NCI-H1694 (cell line): ENCODE measurements at places on chromosomes 5 and 9.

DNA sequence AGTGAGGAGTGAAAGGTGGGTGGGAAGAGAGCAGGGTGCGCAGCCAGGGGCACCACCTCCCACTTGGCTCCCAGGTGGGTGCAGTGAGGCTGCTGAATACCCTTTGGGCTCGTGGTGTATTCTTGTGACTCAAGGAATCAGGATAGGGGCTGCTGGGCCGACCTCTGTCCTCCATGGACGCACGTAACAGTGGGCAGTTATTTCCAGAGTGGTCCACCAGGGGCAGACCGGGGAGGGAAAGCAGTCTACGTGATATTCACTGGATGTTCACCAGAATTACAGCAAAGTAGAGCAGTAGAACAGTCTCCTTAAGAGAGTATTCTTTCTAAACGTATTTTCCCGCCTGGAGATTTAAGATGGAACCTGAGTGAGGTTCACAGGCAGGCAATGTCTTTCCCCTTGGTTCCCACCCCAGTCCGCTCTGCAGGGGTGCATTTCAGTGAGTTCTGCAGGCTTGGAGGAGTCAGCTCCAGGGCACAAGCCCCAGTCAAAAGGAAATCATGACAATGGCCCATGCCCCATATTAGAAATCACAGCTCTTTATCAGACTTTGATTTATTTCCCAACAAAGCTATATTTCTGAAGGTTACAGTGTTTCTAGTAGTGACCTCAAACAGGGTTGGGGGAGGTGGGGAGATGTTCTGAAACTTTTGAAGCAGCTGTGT is 88.7 kb downstream of the SYK start:
- no peak for DNase-seq

DNA sequence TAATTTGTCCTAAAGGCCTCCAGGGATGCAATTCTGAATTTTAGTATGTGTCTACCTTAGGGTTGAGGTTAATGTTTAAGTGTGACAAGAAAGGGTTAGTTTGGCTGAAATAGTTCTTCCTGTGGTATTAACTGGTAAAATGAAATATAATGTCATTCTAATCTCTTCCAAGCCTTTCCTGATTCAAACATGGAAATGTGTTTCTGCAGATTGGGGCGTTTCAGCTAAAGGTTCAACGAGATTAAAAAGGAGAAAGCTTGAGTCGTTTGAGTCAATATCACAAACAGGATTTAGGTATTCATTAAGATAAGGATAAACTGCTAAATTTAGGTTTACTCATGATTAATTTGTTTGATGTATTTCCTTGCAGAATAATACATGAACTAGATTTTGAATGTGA is 34.4 kb upstream of the ALDOB start:
- no peak for DNase-seq

- no peak for DNase-seq
Observed at GRCh38 chr9:70315389-70315788, 56.6 kb downstream of the SMC5 start.

GRCh38 chr5:150523472-150524350 is 15.8 kb downstream of the NDST1 start:
- DNase-seq = no peak

DNA sequence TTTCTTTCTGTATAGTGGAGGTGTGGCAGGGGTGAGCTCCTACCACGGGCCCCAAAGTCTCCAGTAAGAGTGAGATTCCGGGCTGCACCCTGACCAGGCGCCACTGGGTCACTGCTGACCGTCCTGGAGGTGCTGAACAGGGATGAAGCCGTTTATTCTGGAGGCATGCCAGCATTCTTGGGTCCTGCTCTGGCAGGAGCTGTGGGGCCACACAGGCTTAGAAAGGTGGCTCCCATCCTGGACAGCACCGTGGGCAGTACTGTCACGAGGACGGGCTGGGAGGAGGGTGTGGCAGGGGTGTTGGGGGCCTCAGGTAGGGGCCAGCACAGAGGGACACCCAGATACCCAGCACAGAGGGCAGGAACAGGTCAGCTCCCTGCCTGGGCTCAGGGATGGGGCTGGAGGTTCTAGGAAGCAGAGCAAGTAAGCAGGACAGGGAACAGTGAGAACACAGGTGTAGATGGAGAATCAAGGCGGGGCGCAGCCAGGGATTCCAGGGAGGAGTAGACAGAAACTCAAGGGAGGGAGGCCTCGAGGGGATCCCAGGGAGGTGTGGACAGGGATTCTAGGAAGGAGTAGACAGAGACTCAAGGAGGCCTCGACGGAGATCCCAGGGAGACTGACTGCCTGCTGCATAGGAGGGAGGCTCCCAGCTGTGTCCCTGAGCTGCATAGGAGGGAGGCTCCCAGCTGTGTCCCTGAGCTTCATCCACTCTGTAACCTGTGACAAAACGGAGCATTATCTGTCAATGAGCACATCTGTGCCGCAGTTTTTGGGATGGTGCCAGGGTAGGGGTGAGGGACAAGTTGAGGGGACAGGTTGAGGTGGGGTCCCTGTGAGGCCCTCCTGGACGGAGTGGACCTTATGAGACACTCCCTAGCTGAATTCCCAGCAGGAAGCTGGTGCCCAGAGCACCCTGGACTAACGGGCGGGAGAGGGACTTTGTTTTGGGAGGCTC is 1.1 kb upstream of the PLEKHG4B start:
- peak; percentile 19 for DNase-seq

GRCh38 chr9:95447660-95448420 is 68.9 kb downstream of the PTCH1 start:
- DNase-seq = no peak

GRCh38 chr5:132414634-132415378 is 45.3 kb downstream of the SLC22A5 start:
- DNase-seq = no peak

- DNase-seq = no peak
Observed at GRCh38 chr9:136334541-136334940, 7.2 kb downstream of the GPSM1 start.

DNA sequence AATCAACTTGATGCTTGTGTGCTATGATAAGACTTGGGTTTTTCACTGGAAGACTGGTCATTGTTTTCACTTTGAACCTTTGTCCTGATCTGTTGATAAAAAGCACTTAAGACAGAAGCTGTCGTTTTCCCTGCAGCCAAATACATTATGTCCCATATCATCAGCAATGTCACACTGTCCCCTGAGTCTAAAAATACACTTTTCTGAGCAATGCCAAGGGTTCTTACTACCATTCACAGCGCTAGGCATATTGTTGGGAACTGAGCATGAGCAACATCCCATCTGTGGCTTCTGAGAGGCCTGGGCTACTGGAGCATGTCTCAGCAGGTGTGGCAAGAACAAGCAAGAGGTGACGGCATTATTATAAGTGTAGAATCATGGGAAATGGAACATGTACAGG is 81.8 kb downstream of the SEMA6A start:
- no peak for DNase-seq

DNA sequence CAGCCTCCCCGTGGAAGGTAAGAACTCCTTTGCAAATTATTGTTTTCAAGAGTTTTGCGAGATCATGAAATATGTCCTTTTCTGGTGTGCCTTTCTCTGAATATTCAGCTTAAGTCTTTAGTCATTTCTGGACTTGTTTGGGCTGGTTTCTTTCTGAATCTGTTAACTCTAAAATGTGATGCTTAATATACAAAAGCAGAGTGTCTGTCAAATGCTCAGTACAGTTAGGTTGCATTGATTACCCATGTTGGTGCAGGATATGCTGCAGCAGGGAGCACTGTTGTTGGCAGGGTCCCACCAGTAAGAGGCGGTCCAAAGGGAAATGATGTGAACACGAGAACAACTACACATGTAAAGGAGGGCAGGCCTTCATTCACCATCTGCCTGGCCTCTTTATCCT is 47.7 kb downstream of the SPTAN1 start:
- DNase-seq = no peak

- no peak for DNase-seq
Observed at GRCh38 chr5:39266442-39266841, 47.1 kb upstream of the FYB1 start.

- no peak for DNase-seq
Observed at GRCh38 chr5:146209714-146210113, 6.3 kb downstream of the RBM27 start.

DNA sequence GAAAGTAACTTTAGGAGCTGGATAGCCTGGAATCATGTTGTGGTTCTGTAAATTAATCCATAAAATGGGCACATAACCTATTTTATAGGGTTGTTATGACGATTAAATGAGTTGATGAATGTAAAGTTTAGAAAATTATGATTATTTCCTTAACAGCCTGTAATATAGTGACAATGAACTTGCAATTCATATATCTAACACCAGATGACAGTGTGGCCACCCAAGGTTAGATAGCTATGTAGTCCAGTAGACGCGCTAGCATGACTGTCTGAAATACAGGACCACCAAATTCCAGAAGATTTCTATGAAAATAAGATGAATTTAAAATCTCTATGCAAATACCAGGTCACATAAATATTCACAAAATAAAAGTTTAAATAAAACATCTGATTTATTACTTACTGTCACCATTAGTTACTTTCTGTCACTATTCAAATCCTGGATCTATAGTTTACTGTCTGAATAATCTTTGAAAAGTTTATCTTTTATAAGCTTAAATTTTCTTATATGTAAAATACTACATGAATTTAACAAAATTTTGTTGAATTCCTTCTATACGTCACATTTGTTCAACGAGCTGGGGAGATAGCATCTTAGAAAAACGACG is 26.1 kb upstream of the MACIR start:
- peak; percentile 30 for DNase-seq

DNA sequence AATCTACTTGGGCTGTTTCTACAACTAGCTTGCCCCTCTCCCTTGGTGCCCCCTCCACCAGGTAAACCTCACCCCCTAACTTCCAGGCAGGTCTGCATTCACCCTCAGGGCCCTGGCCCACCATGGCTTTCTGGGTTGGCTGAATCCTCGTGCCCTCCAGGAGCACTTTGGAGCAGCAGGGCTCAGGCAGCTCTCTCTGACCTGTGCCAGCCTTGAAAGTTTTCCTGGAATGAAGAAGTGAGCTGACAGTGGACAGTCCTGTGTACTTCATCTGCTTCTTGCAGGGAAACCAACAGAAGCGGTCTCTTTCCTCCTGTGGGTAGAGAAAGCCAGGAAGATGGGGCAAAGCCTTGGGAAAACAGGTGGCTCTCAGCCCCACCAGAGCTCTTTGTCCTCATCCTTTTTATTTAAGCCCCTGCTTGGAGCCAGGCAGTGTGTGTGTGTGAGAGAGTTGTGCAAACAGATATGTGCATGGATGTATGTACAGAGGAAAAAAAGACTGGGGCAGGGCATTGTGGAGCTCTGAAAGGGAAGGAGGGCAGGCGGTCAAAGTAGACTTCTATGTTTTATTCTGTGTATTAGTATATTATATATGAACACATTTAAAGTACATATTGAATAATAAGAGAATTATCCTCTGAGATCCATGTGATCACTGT is 62.3 kb upstream of the SPRY4 start:
- no peak for DNase-seq

DNA sequence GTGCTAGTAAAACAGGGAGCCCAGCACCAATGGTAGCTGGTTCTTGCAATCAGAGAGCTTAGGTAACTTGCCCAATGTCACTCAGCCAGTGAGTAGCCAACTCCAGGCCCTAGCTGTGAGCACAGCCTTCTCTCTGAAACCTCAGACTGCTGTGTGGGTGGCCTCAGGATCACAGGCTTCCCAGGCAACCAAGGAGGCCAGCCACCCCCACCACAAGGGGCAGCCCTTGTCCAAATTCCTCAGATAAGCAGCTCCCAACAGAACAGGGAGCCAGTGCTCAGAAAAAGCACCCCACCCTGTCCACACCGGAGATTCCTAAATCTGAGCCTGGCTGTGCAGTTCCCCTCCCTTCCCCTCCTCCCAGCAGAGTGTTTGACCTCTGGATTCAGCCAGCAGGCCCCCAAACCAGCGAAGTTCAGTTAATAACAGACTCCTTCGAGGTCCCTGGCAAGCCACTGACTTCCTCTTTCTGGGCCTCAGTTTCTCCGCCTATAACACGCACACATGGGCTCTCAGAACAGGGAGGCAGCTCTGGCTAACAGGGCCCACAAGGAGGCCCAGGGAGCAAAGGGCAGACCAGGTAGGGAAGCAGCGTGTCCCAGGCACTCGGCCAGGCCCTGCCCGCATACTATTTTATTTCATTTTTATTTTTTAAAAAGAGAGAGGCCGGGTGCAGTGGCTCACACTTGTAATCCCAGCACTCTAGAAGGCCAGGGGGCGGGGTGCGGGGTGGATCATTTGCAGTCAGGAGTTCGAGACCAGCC is 2.7 kb downstream of the EEIG1 start:
- no peak for DNase-seq

- DNase-seq = no peak
Observed at GRCh38 chr5:178769617-178770260, 39.3 kb upstream of the ZNF354A start.

- no peak for DNase-seq
Observed at GRCh38 chr9:135677641-135678168, 14.6 kb downstream of the LCN9 start.

DNA sequence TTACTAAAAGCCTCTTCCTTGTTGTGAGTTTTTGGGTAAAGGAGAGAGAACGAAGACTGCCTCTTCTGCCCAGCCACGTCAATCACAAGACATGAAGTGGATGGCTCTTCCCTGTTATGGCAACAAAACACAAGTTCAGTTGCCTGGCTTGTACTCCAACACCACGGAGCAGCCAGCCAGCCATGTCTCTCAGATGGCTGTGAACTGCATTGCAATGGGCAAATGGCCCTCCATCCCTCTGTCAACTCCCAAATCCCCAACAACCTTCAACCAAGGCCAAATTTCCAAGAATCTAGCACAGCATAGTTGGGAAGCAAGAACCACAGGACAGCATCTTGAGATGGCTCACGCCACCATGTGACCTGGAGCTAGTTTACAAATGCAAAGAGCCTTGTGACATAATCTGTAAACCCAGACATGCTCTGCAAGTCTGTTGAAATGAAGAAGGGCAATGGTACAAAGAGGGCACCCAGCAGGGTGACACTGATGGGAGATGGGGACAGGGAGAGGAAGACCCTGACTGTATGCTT is 53.9 kb downstream of the ZNF366 start:
- DNase-seq = no peak

DNA sequence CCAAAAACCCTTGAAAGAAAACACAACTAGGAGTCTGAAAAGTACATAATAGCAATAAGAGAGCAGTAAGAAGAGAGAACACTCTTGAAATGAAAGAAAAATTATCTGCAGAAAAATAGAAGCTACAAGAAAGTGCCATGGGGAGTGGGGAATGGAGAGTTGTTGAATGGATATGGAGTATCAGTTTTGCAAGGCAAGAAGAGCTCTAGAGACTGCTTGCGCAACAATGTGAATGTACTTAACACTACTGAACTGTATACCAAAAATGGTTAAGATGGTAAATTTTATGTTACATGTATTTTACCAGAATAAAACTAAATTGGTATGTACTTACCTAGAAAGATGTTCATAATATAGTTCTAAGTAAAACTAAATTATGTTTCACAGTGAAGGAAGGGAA is 54.8 kb upstream of the RASGRF2 start:
- DNase-seq = no peak

DNA sequence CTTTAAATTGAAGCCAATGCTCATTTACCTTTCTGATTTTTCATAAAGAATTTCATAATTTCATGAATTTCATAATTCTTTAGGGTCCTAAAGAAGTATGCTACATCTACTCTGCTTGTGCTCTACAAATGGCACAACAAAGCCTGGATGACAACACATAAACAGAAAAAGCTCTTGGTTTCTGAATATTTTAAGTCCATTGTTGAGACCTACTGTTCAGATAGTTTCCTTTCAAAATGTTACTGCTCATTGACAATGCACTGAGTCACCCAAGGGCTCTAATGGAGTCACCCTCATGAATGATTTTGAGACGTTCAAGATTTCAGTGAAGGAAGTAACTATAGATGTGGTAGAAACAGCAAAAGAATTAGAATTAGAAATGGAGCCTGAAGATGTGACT is 74.1 kb downstream of the SLCO4C1 start:
- DNase-seq = no peak
